Common myeloid progenitor, CD34-positive (primary cell): ENCODE measurements at places on chromosomes 4 and X.

DNA sequence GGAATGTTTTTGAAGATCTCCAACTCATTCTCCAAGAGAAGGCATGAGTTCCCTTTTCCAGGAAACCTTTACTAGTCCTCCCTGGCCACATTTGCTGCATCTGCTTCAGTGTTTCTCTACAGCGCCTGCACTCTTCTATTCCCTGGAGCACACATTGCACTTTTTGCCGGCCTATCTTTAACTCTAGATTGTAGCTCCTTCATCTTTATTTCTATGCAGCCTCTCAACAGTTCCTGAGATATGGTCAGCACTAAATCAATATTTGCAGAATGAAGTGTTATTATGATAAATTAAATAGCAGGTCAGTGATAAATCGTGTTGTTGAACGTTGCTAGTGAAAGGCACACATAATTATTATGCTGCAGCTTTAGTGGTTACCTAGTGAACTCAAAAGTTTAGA lies 88.3 kb downstream of the VCX3A start:
- no peak for DNase-seq

- DNase-seq = no peak
These were observed 173.8 kb downstream of the IL15 start for GRCh38 chr4:141810038-141810711.

DNA sequence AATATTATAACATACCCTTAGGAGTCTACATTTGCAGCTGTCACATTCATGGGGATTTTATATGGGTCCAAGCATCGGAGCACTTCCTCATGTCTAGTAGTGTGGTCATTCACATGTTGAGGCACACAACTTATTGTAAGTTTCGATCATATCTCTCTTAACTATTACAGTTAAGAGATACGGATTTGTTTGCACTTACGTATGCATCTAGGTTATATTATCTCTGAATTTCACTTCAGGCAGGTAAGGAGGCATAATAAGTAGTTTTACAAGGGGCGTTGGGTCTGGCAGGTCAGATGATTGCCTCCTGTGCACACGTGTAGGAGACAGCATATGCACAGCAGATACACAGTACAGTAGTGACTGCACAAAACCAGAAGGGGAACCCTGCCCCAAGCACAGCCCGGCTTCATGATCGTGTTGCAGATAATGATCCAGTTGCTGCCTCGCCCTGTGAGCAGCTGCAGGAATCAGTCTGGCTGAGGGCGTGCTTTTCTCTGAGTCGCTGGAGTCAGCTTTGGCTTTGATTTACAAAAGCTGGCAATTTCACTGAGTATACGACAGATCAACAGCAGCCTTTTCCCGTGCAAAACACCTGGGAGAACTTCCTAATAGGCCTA lies 302.9 kb upstream of the GATB start:
- DNase-seq = no peak

DNA sequence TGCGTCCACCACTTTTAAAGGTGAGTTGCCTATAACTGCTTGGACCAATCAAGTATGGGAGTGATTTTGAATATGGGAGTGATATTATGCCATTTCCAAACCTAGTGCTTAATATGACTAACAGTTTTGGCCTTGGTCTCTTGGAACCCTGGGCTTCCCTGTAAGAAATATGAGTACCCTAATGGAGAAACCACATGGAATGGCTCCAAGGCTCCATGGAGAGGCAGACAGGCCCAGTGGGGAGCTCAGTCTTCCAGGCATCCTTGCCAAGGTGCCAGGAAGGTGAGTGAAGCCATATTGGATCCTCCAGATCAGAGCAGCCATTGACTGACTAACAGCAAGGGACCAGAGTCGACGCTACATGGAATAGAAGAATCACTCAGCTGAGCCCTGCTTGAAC lies 53.2 kb downstream of the MAML3 start:
- no peak for DNase-seq

GRCh38 chr4:82797405-82798111 lies 1.0 kb downstream of the SCD5 start:
- DNase-seq = peak; percentile 49

DNA sequence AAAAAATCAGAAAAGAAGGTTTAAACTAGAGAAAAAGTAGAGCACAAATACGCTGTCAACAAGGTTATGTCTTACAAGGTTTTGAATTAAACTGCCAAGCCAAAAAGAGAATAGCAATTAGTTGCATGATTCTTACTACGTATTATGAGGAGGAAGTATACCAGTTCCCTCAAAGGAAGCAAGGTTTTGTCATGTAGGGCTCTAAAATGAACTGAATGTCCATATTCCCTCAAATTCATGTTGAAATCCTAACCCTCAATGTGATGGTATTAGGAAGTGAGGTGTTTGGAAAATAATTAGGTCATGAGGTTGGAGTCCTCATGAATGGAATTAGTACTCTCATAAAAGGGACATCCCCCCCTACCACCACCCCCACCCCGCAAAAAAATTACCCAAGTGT lies 201.0 kb downstream of the FBXW7 start:
- no peak for DNase-seq

- DNase-seq = no peak
These were observed 62.7 kb upstream of the ARHGAP36 start for GRCh38 chrX:130995439-130995838.

DNA sequence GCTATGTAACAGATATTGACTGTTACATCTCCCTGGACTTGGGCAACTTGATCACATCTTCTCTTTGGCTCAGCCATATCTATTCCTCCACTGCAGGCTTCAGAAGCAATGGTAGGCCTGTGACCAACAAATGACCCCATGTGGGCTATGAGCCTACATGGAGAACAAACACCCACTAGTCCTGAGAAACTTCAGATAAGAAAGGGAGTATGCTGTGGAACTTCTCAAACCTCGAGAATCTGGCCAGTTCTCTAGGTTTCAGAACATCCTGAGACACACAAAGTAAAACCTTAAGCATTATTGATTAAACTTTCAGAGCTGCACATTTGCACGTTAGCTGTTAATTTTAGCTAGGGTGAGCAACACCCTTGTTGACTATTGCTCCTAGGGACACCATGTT lies 16.3 kb downstream of the RBMX2 start:
- no peak for DNase-seq

DNA sequence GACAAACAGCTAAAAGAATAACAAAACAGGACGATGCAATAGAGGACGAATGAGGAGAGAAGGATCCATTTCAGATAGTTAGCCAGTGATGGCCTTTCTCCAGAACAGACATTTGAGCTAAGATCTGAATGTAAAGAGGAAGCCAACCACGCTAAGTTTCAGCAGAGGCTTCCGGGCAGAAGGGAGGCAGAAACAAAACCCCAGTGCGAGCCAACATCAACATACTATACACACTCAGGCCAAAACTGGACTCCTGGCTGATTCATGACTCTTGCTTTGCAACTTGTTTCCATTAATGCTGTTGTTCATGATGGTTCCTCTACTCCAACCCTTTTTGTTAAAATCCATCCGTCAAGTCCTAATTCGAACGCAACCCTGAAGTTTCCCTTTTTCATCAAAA lies 730.3 kb downstream of the TRIML1 start:
- no peak for DNase-seq

DNA sequence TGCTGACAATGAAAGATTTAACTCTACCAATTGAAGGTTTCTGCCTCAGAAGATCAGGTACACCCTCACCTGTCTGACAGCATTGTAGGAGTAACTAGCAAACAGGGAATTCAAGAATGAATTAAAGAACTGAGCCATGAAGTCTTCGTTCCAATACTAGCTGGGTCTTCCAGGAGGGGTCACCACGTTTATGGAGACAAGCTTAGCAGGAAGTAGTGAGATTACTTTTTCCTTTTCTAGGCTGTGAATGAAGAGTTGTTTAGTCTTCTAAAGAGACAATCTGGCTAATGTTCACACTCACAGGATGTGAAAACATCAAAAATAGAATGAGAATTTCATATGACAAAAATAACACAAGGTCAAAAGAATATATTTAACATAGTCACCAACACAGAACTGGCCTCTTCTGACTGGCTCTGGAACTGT lies 54.9 kb downstream of the REELD1 start:
- no peak for DNase-seq

GRCh38 chr4:140243278-140243753 lies 89.3 kb upstream of the MAML3 start:
- peak; percentile 81 for DNase-seq

- DNase-seq = no peak
These were observed 111.6 kb upstream of the NUDT6 start for GRCh38 chr4:123034023-123034422.

GRCh38 chr4:184664445-184665210 lies 15.1 kb downstream of the PRIMPOL start:
- DNase-seq = peak; percentile 36

GRCh38 chr4:42594888-42595287 lies 62.0 kb downstream of the ATP8A1 start:
- DNase-seq = no peak

- DNase-seq = peak; percentile 72
These were observed 13.3 kb upstream of the MID1 start for GRCh38 chrX:10633722-10634121.

GRCh38 chr4:87144356-87144755 lies 76.1 kb downstream of the KLHL8 start:
- peak; percentile 54 for DNase-seq

GRCh38 chr4:170089668-170090351 lies at the start of gene AADAT:
AADAT (minus strand) TSS chr4:170089956; CDS start chr4:170089690, 266 bp downstream.
- peak; percentile 72 for DNase-seq

DNA sequence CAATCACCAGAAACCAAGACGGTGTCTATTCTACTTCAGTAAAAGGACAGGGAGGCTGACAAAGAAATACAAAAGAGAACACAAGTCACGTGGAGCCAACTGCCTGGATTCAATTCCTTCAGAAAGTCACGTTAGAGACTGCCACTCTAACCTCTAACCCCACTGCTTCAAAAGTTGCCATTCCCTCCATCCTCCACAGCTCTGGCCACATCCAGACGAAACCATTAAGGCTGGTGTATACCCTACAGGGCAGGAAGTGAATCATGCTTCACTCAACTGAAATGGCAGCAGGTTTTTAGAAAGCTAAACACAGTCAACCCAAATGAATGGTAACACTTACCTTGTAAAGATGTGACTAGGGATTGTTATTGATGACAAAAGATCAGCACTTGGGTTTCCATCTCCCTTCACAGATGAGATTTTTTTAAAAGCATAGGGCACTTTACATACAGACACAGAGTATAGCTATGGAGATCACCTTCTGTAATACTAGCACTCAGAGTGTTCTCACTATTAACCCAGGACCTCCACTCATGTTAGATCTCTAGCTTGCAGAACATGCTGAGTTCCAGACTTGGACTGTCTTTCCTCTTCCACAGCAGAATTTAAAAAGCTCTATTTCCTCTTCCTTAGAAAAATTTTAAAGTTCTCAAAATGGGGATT lies 37.4 kb downstream of the MAML3 start:
- DNase-seq = peak; percentile 56

DNA sequence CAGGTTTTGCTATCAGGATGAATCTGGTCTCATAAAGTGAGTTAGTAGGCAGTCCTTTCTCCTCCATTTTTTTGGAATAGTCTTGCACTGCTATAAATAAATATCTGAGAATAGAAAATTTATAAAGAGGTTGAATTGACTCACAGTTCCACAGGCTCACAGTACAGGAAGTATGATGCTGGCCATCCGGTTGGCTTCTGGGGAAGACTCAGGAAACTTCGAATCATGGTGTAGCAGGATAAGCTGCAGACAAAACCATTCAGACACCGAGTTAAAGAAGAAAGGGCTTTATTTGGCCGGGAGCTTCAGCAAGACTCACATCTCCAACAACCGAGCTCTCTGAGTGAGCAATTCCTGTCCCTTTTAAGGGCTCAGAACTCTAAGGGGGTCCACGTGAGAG lies 348.2 kb downstream of the KCTD8 start:
- DNase-seq = no peak

DNA sequence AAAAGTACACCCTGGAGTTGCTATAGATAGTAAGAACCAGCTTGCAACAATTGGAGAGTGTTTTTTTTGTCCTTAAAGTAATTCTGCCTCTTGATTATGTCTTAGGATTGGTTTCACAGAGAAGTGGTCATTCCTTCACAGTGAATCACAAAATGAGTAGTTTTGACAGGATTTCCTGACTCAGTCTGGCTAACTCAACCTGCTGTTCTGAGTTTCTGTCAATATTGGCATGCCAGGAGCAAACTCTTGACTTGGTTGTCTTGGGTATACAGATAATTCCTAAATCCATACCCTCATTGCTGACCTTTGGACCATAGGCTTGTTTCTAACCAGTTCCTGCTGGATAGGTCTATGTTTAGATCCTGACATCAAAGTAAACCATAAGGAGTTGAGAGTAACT lies 9.4 kb downstream of the FHIP1A start:
- DNase-seq = no peak

GRCh38 chrX:43592597-43592996 lies 63.5 kb upstream of the MAOA start:
- DNase-seq = no peak

- no peak for DNase-seq
These were observed 2.5 kb upstream of the ARSD start for GRCh38 chrX:2931612-2932011.

GRCh38 chrX:29083823-29084222 lies 496.6 kb downstream of the IL1RAPL1 start:
- DNase-seq = no peak

DNA sequence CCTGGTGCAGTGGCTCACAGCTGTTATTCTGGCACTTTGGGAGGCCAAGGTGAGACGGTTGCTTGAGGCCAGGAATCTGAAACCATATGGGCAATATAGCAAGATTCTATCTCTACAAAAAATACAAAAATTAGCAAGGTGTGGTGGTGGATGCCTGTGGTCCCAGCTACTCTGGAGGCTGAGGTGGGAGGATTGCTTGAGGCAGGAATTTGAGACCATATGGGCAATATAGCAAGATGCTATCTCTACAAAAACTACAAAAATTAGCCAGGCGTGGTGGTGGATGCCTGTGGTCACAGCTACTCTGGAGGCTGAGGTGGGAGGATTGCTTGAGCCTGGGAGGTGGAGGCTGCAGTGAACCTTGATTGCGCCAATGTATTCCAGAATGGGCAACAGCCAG lies 2.3 kb downstream of the ADGRG4 start:
- no peak for DNase-seq

DNA sequence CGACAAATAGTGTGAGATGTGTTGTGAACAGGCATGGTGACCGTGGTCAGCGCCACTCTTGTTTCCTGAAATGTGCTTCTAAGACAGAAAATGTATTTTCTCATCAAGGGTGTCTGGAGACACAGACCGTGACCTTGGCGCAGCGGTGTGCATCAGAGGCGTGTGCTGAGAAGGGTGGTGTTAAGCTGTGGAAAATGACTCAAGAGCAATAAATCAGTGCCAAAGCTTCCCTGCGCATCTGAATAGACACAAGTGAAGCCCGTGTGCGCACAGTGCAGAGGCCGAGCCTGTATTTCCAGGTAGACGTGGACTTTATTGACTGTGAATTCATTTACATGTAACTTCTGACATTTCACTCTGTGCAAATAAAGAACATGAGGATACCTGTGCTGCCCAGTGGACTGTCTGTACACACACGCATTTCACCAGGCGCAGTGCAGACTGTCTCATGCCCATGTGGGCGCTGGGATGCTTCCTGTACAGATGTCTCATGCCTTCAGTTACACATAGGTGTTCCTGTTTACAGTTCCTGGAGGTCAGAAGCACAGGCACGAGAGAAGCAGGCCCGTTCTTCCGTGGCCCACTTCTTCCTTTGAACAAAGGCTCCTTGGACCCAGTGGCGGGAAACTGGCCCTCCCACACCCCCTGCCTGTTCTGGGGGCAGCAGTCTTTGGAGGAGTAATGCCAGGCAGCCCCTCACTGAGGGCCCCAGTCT lies 31.9 kb downstream of the NSG1 start:
- no peak for DNase-seq

- no peak for DNase-seq
These were observed 241.4 kb downstream of the UGT8 start for GRCh38 chr4:114839986-114840385.

- DNase-seq = peak; percentile 58
These were observed 64.3 kb upstream of the FTHL17 start for GRCh38 chrX:31136144-31136611.
